ENCODE measurements at places on chromosomes 6 and 20. TPM values are rescaled to one million over a fixed set of nuclear protein-coding genes. Genes with fewer than 3 reads are reported as not detected.

OVOL2 gene
- polyA plus RNA-seq = 0.93 TPM

- DNase-seq = no peak
Observed at GRCh38 chr6:22526736-22527135, 42.6 kb upstream of the HDGFL1 start.

DNA sequence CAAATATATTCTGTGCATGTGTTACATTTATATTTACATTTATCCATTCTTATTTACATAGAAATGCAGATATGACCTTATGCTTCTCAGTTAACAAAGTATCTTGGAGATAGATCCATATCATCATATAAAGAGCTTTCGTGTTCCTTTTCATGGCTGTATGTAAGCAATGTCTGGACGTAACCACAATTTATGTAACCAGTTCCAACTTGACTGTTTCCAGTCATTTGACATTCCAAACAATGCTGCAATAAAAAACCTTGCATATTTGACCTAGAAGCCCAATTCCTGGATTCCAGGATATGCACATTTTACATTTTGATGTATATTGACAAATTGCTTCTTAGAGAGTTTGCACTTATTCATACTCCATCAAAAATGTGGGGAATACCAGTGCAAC lies 113.7 kb upstream of the F13A1 start:
- DNase-seq = no peak

MTHFD1L gene
- polyA plus RNA-seq = 19.4 TPM

COL20A1 gene
- 0.67 TPM for polyA plus RNA-seq

HNF4A gene
- polyA plus RNA-seq = 54.4 TPM

DNA sequence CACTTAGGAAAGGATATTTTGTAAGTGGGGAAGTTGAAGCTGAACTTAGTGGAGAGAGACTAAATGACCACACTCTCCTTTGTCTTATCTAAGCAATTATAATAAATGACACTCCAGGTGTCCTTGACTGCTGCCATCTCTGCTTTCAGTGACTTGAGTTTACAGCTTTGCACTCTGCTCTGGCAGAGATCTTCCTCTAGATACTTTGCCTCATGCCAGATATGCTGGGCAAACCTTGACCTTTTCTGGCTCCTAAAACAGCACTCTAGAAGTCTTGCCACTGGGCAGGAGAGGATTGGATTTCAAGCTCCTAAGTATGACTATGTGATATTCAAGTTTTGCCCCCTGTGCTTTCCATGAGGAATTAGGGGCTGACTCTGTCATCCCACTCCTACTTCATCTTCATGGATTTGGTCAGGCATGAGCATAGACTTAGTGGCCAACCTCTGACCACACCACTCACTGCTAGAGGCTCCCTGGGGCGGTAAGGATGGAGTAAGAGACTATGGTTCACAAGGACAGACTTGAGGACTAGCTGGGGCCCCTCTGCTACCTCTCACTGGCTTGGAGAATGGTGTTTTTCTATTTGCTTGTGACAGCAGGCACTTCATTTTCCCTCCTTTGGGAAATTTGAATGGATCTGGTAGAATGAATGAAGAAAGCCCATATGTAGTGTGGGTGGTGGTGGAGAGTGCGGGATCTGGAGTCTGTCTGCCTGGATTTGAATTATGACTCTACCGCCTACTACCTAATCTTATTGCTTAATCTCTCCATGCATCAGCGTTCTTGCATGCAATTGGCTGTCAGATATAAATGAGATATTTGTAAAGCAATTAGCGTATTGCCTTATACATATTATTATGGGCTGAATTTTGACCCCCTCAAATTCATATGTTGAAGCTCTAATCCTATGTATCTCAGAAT lies 191.4 kb downstream of the REV3L start:
- no peak for DNase-seq

GRCh38 chr6:3764516-3765335 lies 13.2 kb upstream of the PXDC1 start:
- DNase-seq = no peak

GRCh38 chr20:38727607-38728190 lies 3.4 kb downstream of the SLC32A1 start:
- DNase-seq = no peak

PHF3 gene
- polyA plus RNA-seq = 63.3 TPM

DNA sequence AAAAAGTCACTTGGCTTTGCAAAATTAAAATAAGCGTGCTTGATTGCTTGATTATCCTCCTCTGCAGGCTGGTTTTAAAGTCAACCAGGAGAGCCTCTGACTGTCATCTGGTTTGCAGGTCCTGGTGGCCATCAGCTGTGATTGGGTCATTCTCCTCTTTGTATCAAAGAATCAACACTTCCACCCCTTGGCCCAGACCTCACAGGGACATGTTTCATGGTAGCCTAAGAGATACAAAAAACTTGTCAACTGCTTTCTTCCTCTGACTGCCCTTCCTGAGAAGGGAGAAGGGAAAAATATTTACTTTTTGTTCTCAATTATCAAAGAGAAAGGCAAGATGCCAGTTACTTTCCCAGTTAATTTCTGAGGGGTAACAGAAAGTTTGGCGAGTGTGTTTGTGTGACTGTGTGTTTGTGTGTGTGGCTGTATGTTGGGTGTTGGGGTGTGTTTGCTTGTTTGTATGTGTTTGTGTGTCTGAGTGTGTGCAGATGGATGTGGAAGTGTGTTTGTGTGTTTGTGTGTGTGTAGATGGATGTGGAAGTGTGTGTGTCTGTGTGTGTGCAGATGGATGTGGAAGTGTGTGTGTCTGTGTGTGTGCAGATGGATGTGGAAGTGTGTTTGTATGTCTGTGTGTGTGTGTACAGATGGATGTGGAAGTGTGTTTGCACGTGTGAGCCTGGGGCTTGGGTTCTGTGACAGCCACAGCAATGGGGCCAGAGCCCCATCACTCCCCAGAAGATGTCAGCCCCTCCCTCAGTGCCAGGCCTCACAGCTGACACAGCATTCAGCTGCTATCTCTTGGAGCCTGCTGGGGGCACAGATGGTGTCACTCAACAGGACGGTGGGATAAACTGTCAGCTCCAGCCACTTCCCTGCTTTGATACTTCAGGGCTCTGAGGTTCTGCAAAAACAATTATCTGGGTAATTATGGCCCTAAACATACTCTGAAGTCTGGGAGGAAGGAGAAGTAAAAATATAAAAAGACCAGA lies 98.6 kb upstream of the RNF24 start:
- DNase-seq = no peak

GRCh38 chr20:41833739-41834138 lies 215.6 kb upstream of the CHD6 start:
- no peak for DNase-seq
